CD8-positive, alpha-beta memory T cell (primary cell): ENCODE measurements at places on chromosomes 7 and 10. TPM values are rescaled to one million over a fixed set of nuclear protein-coding genes. Genes with fewer than 3 reads are reported as not detected.
A peak's percentile ranks its signal among the peaks of the same experiment; 100 is the strongest.

NODAL gene
- not detected for total RNA-seq

DNA sequence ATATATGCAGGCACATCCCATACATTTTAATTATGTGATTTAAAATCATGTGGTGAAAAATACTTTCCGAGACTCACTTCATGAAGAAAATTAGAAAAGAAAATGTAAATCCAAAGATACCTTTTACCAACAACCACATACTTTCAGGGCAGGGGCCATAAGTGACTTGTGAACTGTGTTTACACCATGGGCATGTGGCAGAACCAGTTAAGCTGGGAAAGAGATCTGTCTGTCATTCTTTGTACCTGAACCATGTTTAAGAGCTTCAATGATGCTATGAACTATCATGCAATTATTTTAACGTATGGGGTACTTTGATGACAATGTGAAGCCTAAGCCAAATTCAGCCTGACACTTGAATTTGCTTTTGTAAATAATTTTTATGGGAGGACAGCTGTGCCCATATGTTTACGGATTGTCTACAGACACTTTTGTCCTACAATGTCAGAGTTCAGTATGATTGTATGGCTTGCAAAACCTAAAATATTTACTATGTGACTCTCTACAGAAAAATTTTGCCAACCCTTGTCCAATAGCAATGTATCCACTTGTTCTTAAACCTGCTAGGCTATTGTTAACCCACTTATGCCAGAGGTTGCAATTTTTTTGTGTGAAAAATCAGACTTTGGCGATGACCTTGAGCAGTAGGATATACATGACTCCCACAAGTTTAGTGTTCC, 654.6 kb downstream of the TNS3 start:
- no peak overlapping the region for H3K4me3 ChIP-seq
- H3K4me1 ChIP-seq = no peaks in the 10 kb centered on the region
- no peak for DNase-seq
- no peaks in the 10 kb centered on the region for H3K27me3 ChIP-seq
- H3K27ac ChIP-seq = no peak overlapping the region
- H3K36me3 ChIP-seq = no peaks in the 10 kb centered on the region

GSTO2 gene
- total RNA-seq = 0.93 TPM

- H3K27me3 ChIP-seq = no peaks in the 10 kb centered on the region
- H3K36me3 ChIP-seq = peaks cover 12% of the 10 kb centered on the region
- H3K4me3 ChIP-seq = no peak overlapping the region
- DNase-seq = no peak
Measured at GRCh38 chr7:105130580-105130979, 116.6 kb downstream of the KMT2E start.

CPA2 gene
- not detected for total RNA-seq

DNA sequence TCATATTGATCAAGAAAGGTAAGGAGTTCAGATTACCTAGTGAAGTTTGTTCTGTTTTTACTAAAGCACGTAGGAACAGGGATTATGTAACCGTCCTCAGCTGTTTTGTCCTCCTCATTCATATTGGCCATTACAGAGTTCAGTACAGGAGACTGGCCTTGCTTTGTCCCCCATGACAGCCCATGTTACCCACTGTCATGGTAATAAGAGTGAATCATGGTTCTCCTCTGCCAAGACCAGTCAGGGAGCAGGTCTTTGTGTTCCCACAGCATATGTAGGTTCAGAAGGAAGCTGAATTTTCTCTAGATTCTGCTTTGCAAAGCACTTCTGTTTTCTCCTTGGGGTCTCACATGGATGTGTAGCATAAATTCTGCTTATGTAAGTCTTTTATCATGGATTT, 106.2 kb upstream of the GPR141 start:
- DNase-seq = no peak
- no peaks in the 10 kb centered on the region for H3K27me3 ChIP-seq
- H3K4me3 ChIP-seq = no peak overlapping the region
- H3K4me1 ChIP-seq = no peaks in the 10 kb centered on the region
- H3K36me3 ChIP-seq = no peaks in the 10 kb centered on the region
- no peak overlapping the region for H3K27ac ChIP-seq

DNA sequence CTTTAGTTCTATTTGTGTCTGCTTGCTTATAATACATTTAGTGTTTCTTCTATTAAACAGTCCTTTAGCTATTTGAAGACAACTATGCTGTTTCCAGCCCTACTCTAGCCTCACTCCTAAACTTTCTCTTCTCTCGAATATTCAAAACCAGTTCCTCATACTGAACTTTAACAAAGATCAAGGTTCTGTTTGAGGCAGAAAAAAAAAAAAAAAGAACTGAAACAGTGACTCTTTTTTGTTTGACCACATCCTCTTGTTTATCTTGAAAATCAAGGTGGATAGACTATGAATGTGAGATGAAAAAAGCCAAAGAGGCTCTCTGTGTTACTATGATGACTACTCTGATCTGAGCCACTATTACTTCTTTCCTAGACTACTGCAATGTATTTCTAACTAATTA, 154.3 kb downstream of the ZNF365 start:
- no peaks in the 10 kb centered on the region for H3K27me3 ChIP-seq
- peak; percentile 79 for DNase-seq
- H3K36me3 ChIP-seq = no peaks in the 10 kb centered on the region
- H3K4me3 ChIP-seq = peak overlapping the region; percentile 2
- peaks cover 40% of the 10 kb centered on the region for H3K4me1 ChIP-seq

- no peaks in the 10 kb centered on the region for H3K27me3 ChIP-seq
- H3K27ac ChIP-seq = no peak overlapping the region
- H3K4me1 ChIP-seq = no peaks in the 10 kb centered on the region
- no peak for DNase-seq
- no peaks in the 10 kb centered on the region for H3K36me3 ChIP-seq
- peak overlapping the region; percentile 16 for H3K4me3 ChIP-seq
Measured at GRCh38 chr7:131522325-131522930, 34.0 kb downstream of the PODXL start.
